Activated naive CD4-positive, alpha-beta T cell treated with Interleukin-2 at 50 U/mL for 16 hours (primary cell): ENCODE measurements at places on chromosomes 7 and 10.

DNA sequence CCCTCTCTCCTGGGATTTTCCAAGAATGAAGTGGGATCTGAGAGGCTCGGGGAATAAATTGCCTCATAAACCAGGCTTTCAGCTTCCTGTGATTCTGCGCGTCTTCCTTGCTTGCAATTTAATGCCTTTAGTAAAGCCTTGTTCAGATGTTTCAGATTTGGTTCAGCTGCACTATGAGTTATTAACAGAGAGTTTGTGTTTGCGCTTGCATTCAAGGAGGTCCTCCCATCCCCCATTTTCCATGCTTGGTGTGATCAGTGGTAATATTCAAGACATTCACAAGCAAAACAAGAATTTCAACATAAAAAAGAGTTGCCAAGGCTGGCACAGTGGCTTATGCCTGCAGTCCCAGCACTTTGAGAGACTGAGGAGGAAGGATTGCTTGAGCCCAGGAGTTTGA is 1068.9 kb downstream of the TYW1 start:
- DNase-seq: no peak

GRCh38 chr7:149198161-149198816 is 2.9 kb downstream of the ZNF282 start:
- no peak for DNase-seq

DNA sequence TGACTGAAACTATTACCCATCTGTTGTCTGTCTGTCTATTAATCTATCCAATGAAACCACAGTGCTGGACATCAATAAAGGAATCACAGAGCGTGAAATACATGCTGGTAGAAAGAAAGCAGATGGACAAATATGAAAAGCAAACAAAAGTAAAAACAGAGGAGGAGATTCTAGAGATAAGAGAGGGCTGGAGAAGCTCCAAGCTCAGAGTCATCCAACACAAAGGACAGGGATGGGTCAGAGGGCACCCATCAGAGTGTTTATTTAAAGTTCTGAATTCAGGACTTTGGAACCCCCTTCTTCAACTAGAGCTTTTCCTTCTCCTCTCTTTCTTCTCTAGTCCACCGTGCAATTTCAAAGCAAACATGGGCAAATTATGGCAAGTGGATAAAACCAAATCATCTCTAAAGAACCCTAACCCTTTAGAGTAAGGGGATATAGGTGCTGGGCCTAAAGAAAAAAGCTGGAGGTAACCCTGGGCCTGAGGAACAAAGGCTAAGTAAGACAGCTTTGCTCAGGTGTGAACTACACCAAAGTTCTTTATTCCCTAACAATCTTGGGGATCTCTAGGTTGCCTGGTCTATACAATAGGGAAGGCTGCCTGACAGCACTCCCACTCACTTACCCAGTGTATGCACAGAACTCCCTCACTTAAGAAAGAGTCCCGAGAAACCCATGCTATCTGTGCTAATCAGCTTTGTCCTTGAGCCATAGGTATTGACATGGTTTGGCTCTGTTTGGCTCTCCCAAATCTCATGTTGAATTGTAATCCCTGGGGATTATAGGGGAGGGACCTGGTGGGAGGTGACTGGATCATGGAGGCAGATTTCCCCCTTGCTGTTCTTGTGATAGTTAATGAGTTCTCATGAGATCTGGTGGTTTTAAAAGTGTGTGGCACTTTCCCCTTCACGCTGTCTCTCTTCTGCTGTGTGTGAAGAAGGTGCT is 97.0 kb downstream of the BAMBI start:
- no peak for DNase-seq

DNA sequence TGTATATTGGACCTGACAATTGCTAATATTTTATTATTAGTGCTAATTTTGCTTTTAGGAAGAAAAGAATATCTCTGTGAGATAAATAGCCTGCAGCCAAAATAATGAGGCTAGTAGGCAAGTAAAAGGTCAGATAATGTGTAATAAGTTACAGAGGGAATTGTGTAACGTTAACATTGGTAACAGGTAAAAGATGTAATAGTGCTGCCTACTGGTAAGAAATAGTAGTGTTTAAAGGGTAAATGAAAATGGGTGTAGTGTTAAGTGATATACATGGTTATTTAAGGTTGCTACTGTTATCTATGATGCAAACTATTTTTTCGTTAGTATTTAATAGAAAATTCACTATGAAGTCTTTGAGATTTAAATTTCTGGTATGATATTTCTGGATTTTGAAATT is 9.2 kb upstream of the FOXP2 start:
- no peak for DNase-seq

GRCh38 chr7:92246360-92247101 is 757 bp downstream of the ANKIB1 start:
- peak; percentile 13 for DNase-seq

GRCh38 chr7:18505870-18506460 is 10.4 kb downstream of the HDAC9 start:
- DNase-seq: no peak

DNA sequence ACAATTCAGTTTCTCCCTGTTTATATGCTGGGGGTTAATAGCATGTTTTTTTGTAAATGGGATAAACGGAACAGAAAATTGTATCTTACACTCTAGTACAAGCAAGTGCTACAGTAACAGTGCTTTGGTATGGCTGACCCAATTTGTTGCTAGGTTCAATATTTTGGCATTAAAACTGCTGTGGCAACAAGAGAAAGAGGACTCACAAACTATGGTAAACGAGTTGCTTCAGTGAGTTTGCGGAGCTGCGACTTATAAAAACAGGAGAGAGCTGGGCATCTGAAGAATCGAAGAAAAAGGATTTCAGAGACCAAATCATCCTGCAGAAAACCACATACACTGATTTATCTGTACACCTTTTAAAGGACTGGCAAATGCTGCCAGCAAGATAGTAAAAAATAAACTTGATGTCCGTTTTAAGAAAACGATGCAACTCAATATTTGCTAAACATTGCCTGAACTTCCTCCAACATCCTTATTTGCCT is 2.2 kb downstream of the GLUD1 start:
- no peak for DNase-seq

DNA sequence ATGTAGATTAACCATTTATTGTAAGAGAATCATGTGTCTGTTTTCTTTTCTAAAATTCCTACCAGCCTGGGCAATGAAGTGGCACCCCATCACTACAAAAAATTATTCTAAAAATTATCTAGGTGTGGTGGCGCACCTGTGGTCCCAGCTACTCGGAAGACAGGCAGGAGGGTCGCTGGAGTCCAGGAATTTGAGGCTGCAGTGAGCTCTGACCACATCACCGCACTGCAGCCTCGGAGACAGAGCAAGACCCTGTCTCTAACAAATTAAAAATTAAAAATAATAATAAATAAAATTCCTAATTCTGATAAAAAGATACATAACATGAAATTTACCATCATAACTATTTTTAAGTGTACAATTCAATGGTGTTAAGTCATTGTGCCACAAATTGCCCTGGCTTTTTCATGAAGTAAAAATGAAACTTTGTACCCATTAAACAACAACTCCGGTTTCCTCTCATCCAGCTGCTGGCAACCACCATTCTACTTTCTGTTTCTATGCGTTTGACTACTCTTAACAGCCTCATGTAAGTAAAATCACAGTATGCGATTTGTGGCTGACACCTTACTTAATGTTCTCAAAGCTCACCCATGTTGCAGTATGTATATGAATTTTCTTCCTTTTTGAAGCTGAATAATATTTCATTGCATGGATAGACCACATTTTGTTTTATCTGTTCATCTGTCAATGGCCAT is 20.6 kb upstream of the USP6NL start:
- DNase-seq: peak; percentile 23

- no peak for DNase-seq
Measured at GRCh38 chr7:124457841-124458240, 307.8 kb downstream of the GPR37 start.

- peak; percentile 60 for DNase-seq
Measured at GRCh38 chr10:6203331-6204062, 765 bp downstream of the PFKFB3 start.

GRCh38 chr7:155017834-155018233 is 14.9 kb upstream of the PAXIP1 start:
- no peak for DNase-seq

- DNase-seq: no peak
Measured at GRCh38 chr7:155257482-155258225, 40.0 kb upstream of the INSIG1 start.

- DNase-seq: no peak
Measured at GRCh38 chr10:77526868-77527617, 110.6 kb downstream of the KCNMA1 start.

GRCh38 chr7:127383123-127383835 is 9.2 kb downstream of the ZNF800 start:
- no peak for DNase-seq

GRCh38 chr10:70761031-70761601 is 24.1 kb downstream of the TBATA start:
- DNase-seq: no peak

- no peak for DNase-seq
Measured at GRCh38 chr10:114271075-114271778, 32.2 kb downstream of the VWA2 start.

DNA sequence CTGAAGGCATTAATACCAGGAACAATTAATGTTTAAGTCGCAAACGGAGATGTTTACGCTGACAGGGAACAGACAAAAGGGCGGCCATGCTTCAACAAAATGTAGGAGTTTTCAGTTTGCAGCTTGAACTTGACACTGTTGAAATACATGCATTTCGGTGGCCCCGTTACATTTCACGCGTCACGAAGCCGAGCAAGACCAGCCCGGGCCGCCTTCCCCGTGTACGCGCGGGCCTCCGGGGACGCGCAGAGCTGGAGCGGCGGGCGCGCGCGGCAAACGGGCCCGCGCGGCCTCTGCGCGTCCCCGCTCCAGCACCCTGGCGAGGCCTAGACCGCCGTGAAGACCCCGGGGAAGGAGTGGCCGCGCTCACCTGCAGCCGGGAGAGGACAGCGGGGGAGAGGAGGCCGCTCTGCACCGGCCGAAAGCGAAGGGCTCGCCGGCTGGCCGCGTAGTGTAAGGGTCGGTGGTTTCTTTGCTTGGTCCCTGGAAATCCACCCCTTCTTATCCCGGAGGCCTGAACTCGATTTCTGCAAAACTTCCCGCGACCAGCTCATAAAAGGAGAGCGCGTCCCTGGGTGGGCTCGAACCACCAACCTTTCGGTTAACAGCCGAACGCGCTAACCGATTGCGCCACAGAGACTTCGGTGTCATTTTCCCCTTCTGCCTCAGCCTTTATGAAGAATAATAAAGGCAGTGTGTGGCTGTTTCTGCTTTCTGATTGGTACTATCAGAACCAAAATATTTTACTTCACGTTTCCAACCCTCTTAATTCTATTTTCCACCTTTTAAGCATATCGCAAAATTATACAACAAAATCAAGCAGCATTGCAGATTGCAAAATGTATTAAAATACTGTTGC is 11.4 kb upstream of the EBLN1 start:
- DNase-seq: peak; percentile 86

GRCh38 chr7:26624431-26624830 is 240.0 kb downstream of the SKAP2 start:
- no peak for DNase-seq

DNA sequence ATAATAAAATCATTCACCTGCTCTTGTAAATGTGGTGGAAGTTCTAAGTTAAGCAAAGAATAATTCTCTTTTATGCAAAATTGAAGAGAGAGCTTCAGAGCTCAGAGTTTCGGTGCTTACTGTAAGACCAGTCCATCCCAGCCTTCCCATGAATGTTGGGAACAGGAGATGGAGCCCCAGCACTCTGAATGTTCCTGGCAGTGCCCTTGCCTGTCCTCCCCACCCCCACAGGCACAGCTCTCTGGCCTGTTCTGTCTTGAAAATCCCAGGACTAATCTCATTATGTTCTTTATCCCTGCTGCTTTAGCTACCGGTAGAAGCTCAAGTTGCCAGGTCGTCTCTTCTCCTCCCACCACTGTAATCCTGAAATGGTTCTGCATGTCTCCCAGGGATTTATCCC is 29.1 kb upstream of the LHFPL3 start:
- DNase-seq: no peak

DNA sequence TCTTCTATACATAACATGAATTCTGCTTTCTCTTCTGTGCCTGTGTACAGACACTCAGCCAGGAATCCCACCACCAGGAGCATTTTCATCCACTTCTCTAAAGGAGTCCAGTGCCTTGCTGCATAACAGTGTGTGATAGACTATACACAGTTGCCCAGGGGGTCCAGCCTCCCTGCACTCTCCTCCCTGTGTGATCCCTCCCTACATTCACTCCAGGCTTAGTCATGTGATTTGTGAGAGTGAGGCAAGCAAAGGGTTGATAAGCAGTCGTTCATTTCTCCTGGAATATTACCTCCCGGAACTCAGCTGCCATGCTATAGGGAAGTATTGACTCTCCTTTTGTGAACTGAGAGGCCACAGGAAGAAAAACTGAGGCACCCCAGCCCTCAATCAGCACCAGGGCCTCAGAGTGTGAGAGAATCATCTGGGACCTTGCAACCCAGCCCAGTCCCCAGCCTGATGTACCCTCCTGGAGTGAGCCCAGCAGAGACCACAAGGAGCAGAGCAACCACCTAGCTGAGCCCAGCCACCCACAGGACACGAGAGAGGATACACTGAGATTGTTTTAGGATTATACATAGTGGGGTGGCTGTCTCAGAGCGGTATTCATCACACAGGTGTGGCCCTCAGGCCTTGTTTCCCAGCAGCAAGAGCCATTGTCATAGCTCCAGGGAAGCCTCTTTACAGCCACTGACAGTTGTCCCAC is 45.0 kb upstream of the EEPD1 start:
- no peak for DNase-seq

DNA sequence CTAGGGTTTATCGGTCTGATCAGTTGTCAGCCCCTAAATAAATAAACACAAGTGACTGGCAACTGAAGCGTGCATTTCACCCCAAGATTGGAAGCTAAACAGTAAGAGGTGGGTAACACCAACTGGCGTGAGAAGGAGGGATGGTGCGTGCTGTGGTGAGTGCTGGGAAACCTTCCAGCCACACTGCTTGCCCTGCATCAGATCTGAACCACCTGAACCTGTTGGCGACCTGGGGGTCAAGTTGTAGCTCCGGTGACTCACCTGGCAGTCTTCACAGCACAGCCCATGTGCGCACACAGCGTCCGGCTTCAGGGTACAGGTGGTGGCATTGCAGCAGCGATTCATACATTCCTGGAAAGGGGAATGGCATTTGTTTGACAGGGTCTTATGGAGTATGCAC is 170.1 kb downstream of the FANK1 start:
- no peak for DNase-seq

DNA sequence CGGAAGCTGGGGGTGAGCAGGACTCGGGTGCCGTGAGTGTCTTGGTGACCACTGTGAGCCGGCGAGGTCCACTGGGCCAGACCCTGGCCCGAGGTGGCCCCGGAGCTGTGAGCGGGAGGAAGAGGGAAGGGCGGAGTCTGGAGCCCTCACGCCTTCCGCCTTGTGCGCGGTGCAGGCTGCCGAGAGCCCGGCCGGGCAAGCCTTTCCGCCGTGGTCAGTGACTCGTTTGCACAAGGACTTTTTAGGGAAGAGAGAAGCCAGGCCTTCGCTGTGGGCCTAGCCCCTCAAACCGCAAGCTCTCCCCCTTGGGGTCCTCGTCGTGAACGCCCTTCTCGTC is 40.9 kb upstream of the ZNF32 start:
- peak; percentile 39 for DNase-seq

GRCh38 chr10:21174715-21175495 is 277.8 kb upstream of the NEBL start:
- no peak for DNase-seq
